ENCODE measurements at places on chromosomes 6 and 20. TPM values are rescaled to one million over a fixed set of nuclear protein-coding genes. Genes with fewer than 3 reads are reported as not detected.

The CCN6 gene
- total RNA-seq: not detected

The FAM83B gene
- 39.4 TPM for total RNA-seq

The FAM8A1 gene
- 39.2 TPM for total RNA-seq

The PTPRA gene
- 41.4 TPM for total RNA-seq

The PM20D2 gene
- total RNA-seq: 11.8 TPM

The FARS2 gene
- 15.4 TPM for total RNA-seq
